KBM-7 (cell line): ENCODE measurements at places on chromosomes 5 and 9.

GRCh38 chr9:124475868-124476690 is 25.8 kb downstream of the ADGRD2 start:
- no peak for DNase-seq

- no peak for DNase-seq
These were observed 812.0 kb downstream of the CDH18 start for GRCh38 chr5:19175776-19176570.

DNA sequence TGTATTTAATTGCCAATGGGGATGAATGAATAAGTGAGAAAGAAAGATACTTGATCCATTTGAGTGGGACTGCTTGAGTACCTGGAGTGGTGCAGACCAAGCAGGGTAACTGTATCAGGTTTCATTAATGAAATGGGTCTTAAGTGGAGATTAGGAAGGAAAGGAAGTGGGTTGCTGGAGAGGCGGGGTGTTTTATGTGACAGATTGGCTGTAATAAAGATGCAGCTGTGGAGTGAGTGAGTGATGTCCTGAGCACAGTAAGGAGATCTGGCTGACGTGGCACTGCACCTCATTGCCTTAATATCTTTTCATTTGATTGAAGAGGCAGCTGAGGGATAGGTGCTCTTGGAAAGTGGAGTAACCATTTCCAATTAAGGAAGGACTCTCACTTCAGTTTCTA is 161.0 kb upstream of the CCDC152 start:
- DNase-seq, result no peak

DNA sequence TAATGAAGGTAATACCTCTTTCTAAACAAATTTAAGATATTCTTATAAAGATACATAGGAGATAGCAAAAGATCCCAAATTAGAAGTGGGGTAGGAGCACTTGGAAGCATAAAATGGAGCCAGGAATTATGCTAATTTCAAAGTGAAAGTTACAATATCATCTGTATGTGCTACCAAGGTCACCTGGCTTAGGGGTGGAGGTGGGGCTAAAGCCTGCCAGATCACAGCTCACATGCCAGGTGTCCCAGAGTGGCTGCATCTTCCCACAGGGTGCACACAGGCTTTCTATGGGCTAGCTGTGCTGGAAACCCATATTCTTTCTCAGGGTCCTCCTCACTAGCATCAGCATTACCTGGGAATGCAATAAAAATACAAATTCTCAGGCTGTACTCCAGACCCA is 118.2 kb upstream of the TXNDC8 start:
- DNase-seq, result no peak

GRCh38 chr5:9473624-9474023 is 72.3 kb downstream of the SEMA5A start:
- DNase-seq, result no peak

- DNase-seq, result no peak
These were observed 21.8 kb upstream of the PPP2CA start for GRCh38 chr5:134247428-134248224.
